ENCODE measurements at places on chromosomes 5 and 9.
A peak's percentile ranks its signal among the peaks of the same experiment; 100 is the strongest.

DNA sequence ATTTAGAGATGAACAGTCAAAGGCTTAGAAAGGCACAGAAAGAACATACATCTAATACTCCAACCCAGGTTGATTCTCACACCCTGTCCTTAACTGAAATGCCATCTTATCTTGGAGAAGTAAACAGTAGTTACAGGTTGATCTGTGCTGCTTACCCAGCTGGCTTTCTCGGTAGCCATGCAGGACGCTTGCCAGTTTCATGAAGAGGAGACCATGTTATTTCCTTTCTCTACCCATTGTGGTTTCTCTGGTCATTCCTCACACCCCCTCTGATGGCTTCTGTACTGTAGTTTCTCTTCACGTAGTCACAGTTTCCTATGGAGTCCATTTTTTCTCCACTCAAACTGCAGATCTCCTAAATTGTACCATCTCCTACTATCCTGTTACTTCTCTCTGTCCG lies 206.0 kb downstream of the SGCD start:
- DNase-seq = no peak

DNA sequence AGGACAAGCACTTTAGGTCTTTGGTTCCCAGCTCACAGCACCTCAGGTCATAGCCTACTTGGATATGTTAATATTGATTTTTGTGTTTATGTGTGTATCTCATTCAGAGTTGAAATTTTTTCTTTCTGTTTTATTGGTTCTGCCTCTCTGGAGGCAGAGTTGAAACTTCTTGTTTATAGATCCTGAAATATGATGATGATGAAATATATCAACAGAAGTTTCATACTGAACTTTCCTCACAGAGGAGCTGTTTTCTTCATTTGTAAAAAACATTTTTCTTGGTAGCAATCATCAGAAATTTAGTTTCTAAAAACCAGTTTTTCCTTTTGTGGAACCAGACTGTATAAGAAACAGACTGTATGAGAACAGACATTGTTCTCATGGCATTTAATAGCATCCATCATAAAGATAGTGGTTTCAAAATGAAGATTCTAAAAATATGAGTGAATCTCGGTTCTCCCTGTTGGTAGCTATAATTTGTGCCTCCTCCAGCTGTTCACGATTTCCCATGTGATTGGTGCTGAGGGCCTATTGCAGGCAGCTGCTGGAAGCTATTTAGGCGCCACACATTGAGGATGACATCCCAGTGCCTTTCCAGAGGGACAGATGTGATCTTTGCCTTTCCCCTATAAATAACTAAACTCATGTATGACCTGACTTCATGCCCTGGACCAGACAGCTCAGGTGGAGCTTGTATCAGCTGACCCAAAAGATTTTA lies 39.5 kb upstream of the CFAP157 start:
- DNase-seq = no peak

DNA sequence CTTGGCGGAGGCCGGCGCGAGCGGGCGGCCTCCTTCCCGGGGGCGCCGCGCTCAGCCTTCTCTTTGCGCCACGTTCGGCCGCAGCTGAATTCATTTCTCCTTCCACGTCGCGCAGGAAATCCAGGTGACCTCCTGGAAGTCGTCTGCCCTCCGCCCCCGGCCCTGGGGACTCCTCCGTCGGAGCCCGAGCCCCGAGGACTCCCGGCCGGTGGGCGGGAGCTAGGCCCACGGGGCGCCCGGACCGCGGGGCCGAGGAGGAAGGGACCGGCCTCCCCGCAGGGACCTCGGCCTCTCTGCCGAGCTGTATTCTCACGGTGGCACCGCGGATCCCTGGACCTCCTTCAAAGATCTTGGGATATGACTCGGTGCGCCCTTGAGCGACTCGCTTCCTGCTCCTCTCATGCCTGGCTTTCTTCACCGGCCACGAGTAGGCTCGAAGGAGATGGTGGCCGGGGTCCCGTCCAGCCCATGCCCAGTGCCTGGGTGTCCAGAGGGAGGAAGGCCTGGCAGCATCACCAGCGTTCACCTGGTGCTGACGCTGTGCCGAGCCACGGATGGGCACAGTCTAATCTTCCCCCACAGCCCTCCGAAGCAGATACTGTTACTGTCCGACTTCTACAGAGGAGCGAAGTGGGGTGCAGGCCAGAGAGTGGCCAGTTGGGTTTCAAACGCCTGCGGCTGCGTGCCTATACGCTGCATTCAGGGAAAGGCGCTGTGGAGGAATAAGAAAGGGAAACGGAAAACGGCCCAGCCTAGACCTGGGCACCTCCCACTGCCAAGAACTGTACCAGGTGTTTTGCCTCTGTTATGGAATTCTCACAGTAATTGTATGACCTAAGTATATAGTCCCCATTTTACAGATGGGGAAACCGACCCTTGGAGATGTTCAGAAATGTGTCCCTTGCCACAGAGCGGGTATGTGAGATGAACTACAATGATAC lies 47.3 kb downstream of the PAX5 start:
- DNase-seq = no peak

DNA sequence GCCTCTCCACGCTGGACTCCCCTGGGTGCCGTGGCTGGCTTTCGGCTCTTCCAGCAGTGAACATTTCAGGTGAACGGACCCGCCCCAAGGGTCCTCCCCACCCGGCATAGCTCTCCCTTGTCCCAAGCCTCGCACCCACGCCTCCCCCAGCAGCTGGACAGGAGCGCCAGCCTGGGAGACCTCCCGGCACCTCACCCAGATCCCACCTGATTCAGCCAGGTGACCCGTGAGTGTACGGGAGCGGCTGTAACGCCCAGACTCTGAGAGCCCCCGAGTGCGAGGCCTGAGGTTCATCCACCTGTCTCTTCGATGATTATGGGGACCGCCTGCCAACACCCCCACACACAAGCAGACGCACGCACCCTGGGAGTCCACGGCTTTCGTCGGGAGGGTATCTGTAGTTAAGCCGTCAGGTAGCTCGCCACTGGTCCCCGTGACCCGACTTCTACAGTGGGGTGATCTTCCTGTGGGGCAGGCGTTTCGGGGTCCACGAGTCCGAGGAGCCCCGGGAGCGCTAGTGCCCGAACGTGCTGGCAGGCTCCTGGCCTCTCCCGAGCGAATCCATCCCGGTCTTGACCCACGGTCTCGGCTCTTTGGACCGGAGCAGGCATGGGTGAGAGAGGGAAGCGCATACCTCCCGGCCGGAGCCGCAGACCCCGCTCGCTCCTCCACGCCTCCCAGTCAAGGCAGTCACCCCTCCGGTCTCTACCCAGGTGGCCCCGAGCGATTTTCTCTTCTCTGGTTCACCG lies 14.9 kb downstream of the TRIM7 start:
- no peak for DNase-seq

DNA sequence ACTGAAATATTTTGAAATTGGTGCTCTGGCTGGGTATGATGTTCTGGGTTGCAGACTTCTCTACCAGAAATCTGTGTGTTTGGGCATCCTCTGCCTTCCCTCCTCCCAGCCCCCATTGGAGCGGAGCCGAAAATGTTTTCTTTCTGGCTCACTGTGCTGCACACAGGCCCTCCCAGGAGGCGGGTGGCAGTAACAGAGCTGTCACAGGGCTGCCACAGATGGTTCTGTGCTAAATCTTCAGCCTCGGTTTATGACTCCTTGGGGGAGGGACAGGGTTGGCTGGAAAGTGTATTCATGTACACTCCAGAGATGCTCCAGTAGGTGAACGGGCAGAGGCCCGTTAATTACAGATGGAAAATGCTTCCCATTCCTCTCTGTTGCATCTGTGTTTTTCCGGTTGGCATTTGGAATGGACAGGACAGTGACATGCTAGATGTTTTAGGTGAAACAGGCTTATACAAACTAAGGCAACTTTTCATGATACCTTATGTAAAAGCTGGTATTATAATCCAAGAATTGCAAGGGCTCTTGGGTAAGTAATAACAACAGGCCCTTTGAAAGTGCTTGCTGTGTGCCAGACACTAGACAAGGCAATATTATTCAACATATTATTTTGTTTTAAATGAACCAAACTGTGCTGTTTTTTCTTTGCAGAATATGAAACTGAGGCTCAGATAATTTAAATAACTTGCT lies 180.2 kb downstream of the ADCY2 start:
- DNase-seq = no peak

- no peak for DNase-seq
These were observed 2.9 kb downstream of the TGFBI start for GRCh38 chr5:136031711-136032110.

DNA sequence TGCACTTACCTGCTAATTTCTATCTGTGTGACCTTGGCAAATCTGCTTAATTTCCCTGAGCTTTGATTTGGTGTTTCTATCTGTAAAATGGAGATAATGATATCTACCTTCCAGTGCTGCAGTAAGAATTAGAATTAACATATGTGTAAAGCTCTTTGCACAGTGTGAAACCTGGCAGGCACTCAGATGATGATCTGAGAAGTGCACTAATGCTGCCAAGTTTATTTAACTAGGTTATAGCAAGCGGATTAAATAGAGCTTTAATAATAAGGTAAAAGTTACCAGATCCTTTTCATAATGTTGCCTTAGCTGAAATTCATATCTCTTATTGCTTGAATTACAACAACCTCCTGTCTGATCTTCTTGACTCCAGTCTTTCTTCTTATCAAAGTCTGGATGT lies 315.3 kb upstream of the CD180 start:
- no peak for DNase-seq

DNA sequence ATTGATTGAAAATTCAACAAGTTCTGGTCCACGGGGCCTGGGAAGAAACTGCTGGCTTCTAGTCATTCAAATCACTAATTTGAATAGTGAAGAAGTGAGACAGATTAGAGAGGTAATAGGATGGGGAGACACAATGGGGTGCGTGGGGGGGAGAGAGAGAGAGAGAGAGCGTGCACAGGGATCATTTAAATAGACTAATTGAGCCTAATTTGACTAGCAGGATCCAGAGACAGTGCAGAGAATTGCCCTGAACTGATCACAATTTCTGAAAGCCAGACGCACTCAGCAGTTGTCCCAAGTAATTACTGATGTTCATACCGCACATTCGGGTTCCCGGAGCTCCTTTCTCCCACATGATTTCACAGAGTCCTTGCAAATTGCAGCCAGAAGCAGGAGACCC lies 50.3 kb upstream of the C5orf58 start:
- no peak for DNase-seq

DNA sequence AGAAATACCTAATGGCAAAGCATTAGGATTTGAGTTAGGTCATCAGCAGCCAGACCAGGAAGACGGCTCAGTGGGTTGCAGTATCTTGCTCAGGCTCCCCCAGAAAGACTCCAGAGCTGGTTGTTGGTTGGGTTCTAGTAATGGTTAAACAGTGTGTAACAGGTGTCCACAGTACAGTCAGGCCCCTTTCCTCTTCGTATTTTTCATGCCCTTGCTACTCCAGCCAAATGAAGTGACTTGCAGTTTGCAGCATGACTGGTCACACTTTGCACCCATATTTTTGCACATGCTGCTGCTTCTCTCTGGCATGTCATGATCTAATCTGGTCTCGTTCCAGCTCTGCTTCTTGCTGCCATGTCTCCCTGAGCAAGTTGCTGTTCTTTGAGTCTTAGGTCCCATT lies 60.6 kb upstream of the TRPC7 start:
- DNase-seq = no peak

- no peak for DNase-seq
These were observed 108.8 kb downstream of the PDE8B start for GRCh38 chr5:77319117-77319804.

DNA sequence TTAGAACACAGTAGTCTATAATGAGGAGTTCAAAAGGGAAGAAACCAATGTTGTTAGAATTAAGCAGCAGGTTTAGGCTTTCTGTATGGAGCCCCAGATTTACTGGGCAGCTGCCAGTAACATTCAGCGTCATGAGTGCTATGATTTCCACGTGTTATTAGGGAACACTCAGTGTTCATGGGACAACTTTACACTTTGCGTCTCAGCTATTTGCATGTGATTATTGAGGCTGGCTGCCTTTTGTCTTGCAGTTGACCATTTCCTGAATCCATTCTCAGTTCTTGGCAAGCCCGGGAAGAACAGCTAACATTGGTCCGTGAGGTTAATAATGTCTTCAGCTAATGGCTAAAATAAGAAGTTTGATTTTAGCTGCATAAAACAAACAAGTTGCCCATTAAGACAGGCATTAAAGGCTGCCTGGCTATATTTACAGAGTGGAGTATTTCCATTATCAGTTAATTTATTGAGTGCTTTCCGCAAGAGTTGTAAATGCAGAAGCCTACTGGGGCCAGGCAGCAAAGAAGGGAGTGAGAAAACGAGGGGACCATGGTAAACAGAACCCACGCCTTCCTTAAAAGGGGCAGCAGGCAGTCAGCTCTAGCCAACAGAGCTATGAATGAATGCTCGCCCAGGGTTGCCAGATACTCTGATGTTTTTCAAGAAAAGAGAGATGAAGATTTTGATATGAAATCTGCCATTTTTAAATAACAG lies 120.9 kb downstream of the PIP5K1B start:
- no peak for DNase-seq

DNA sequence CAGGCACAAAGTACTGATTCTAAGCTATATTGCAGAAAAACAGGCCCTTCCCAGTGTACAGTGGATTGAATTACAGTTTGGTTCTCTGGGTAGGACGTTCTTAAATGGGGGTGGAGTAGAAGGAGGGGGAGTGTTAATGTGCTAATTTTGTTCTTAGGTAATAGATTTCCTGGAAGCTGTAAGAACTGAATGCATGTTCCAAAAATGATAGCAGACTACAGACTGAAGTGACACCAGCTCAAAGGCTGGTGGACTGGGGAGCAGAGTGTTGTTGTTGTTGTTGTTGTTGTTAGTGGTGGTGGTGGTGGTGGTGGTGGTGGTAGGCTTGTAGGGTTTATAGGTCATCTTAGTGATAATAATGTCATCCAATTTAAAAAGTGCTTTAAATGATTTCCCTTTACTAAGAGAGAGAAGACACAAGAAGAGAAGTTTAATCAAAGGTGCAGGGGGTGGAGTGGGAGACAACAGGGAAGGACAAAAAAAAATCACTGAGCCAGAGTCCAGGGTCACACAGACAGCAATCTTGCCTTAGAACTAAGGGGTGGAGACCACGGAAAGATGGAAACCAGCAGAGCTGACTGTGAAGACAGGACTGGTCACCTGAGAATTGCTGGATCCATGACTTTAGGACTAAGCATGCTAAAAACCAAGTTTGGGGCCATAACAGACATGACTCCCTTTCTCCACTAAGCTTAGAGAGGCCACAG lies 27.0 kb downstream of the TTLL11 start:
- no peak for DNase-seq

DNA sequence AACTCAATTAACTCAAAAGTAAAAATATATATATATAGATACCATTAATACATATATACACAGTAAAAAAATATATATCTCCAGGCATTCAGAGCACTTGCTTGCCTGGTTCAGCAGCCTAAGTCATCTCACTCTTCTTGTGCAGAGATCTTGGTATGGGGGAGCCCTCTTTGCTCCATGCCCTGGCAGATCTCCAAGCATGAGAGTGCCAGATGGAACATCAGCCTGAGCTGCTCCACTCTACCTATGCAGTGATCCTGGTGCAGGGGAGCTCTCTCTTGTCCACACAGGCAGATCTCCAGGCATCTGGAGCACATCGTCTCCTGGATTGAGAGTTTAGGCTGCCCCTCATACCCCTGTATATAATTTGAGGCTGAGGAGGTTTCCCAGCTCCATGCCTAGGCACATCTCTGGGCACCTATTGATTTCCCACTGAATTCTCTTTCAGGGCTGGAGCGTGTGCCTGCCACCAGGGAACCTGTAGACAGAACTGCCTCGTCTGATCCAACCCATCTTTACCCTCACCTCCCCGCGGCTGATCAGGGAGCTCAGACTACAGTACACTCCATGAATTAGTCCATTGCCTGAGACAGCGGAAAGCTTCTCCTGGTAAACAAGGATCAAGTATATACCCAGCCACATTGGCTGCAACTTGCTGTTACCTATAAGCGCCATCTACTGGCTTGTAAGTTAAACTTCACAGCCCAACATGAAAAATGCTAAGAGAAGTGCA lies 342.4 kb upstream of the GRIA1 start:
- DNase-seq = peak; percentile 35

All from HAP-1 (cell line).